ENCODE measurements at places on chromosomes 11 and 22. TPM values are rescaled to one million over a fixed set of nuclear protein-coding genes. Genes with fewer than 3 reads are reported as not detected.

- H3K4me3 ChIP-seq, result no peak overlapping the region
- no peaks in the 10 kb centered on the region for H3K36me3 ChIP-seq
- H3K4me1 ChIP-seq, result no peaks in the 10 kb centered on the region
- peaks cover 3% of the 10 kb centered on the region for H3K27me3 ChIP-seq
- no peak overlapping the region for H3K27ac ChIP-seq
- DNase-seq, result no peak
These were observed 12.3 kb upstream of the CARD16 start for GRCh38 chr11:105057432-105057831.

DNA sequence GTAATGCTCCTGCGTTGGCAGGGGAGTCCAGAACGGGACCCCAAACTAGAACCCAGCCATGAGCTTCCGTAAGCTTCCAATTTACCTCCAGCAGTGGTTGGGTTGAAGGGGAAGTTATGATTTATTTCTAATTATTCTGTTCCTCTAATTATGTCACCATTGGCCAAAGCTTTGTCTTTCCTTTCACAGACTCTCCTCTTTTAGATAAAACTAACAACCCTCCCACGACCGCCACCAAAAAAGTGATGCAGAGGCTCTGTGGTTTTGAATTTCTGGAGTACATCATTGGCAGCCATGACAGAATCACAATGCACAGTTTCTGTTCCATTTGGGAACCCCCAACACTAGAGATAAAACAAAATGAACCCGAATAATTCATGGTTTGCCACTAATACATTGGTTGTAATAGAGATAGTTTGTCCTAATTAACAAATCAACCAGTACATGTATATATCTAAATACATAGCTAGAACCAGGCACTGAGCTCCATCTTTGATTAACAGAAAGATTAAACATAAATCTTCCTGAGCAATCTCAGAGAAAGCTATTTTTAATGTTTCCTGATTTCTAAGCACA, 64.3 kb downstream of the ETS1 start:
- no peaks in the 10 kb centered on the region for H3K27me3 ChIP-seq
- peaks cover 50% of the 10 kb centered on the region for H3K4me1 ChIP-seq
- H3K27ac ChIP-seq, result peak overlapping the region; percentile 74
- H3K4me3 ChIP-seq, result peak overlapping the region; percentile 74
- H3K36me3 ChIP-seq, result peaks cover 13% of the 10 kb centered on the region

DNA sequence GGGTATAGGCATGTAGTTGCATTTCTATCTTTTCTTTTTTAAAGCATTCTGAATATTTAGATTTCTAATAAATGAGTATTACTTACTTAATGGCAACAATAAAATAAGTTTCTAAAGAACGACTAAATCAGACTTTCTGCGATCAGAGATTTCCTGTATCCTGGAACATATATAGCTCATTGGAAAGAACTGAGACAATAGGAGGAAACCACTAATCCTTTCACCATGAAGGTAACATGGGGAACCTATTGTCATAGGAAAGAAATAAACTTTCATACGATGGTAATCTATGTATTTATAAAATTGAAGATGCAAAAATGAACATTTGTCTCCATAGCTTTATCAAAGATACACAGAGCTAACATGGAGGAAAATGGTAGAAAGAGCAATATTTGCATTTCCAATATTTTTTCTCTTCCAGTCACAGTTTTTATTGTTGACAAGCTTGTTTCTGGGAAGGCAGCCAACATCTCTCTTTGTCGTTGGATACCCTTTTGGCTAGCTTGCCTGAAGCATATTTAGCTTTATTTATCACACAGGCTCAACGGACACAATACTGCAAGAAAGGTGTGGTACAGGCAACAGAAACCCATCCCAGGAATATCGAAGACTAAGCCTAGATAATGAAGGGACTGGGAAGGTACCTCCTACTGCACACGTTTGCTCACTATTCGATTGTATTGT, 293.3 kb upstream of the MPPED2 start:
- H3K4me3 ChIP-seq, result no peak overlapping the region
- H3K27ac ChIP-seq, result no peak overlapping the region
- H3K4me1 ChIP-seq, result no peaks in the 10 kb centered on the region
- no peak for DNase-seq

The BDNF gene
- not detected for total RNA-seq

All from Karpas-422 (cell line).